ENCODE measurements at places on chromosomes 1 and 21.
A peak's percentile ranks its signal among the peaks of the same experiment; 100 is the strongest.

- DNase-seq: no peak
These were observed 374.6 kb upstream of the RUNX1 start for GRCh38 chr21:35423709-35424108.

DNA sequence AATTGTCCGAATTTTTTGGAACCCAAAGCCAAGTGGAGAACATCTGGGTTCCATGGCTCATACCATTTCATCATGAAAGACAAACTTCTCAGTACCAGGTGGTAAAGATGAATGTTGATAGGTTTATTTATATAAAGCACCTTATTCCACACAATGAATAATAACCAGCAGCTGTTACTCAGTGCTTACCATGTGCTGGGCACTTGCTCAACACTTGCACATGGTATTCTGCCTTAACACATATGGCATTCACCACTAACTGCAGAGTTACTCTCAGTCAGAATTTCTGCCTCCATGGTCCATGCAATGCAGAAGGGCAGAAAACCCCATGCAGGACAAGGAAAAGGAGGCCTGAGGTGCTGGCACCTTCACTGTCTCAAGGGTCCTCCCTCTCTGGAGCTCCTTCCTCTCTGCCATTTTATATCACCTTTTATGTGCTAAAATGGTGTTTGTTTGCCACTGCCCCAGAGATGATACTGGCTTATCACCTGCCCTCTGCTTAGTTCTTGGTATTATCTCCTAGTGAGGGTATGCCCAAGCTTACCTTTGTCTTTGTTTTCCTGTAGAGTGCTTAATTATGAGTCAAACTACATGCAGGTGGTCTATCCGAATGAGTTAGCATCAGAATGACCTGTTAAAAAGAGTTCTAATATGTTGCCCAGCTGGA lies 76.7 kb upstream of the ZNF326 start:
- DNase-seq: no peak

GRCh38 chr1:114134518-114134917 lies 19.2 kb downstream of the SYT6 start:
- peak; percentile 44 for DNase-seq

- DNase-seq: no peak
These were observed 65.6 kb downstream of the GRIK3 start for GRCh38 chr1:36968730-36969129.

DNA sequence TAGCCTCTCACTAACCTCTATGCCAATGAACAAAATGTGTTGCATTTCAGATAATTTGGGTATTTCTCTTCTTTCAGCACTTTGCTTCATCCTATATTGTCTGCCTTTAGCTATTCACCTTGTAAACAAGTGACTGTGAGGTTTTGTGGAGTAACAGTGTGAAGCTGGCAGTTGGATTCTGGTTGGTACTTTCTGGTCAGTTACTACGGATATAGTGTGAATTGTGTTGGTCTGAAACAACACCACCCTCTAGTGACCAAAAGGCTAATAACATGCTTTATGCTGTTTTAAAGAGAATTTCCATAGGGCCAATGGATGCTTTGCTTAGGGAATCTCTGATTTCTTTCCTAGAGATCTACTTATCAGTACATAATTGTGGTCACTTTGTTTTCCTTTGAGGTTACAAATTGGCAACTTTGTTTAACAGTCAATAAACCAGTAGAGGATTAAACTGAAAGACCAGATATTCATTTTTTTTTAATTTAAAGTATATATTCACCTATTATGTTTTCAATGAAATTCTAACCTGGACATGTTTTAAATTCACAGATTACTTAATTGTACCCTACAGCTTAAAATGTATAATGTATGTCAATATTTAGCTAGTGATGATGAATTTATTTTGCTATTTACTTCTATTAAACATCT lies 2.5 kb upstream of the PTGER3 start:
- DNase-seq: peak; percentile 34

GRCh38 chr1:150021191-150021694 lies 10.7 kb upstream of the OTUD7B start:
- peak; percentile 49 for DNase-seq
